ENCODE measurements at places on chromosomes 2 and 18. TPM values are rescaled to one million over a fixed set of nuclear protein-coding genes. Genes with fewer than 3 reads are reported as not detected.

GRCh38 chr2:44547718-44548117 lies 186.0 kb downstream of the CAMKMT start:
- DNase-seq: no peak

- no peak for DNase-seq
Measured at GRCh38 chr18:23945416-23946079, 69.0 kb upstream of the TTC39C start.

Gene UGT1A8
- not detected for total RNA-seq

Gene EMILIN1
- total RNA-seq: 251 TPM

Gene CRYGD
- total RNA-seq: not detected

Measured in fibroblast of lung (primary cell).